KBM-7 (cell line): ENCODE measurements at places on chromosomes 3 and 15.

DNA sequence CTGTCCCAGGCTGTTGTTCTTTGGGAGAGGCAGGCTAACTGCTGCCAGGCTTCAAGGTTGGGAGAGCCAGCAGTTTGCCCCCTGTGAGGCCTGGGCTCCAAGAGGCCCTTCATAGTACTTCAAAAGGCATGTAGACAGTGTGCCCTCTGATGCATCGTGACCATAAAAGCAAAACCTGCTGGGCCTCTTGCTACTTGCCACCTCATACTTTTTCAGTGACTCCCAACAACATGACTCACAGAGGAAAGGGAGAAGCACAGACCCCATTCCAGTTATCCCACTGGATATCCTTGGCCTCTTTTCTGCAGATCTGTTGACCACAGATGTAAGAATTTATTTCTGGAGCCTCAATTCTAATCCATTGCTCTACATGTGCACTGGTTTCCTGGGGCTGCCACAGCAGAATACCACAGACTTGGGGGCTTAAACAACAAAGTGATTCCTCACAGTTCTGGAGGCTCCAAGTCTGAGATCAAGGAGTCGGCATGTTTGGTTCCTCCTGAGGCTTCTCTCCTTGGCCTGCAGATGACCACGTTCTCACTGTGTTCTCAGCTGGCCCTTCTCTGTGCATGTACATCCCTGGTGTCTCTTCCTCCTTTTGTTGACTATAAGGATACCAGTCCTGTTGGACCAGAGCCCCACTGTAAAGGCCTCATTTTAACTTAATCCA lies 8.9 kb upstream of the NSMCE3 start:
- DNase-seq = no peak

GRCh38 chr3:112670824-112671223 lies 29.9 kb upstream of the CCDC80 start:
- DNase-seq = no peak

DNA sequence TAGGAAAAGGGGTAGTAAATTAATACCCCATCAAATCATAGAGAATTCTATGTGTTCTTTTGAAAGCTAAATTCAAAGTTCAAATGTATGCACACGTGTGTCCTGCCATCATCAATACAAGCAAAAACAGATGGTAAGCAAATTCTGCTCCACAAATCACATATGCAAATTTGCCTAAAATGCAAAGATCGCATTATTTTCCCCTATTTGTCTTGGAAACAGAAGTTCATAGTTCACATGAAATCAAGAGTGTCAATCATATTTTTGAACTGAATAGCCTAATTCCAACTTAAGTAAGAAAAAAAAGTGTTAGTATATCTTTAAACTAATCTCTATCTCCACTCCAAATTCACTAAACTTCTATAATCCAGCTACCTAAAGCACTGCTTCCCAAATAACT lies 8.5 kb downstream of the ADAM10 start:
- DNase-seq = no peak

DNA sequence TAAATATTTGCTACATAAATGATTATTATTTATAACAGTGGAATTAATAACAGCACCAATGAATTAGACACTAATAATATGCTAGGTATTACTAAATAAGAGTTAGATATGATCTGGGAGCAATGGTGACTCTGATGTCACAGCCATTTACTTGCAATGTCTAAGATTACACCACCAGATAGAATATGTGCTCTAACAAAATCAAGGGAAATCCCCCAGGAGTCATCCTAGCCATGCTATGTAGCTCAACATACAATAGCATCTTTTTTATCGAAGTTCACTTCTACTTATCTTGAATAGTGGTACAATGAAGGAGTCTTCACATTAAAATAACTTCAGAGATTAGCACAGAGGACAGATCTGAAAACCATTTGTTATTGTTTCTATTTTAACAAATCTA lies 154.0 kb downstream of the FMN1 start:
- no peak for DNase-seq
